Stimulated activated naive B cell treated with anti-CD40 and anti-IgM and Interleukin-4, amounts not matched to agents 10 μg/mL and 1 μg/mL and 100 μg/mL, for 72 hours (primary cell): ENCODE measurements at places on chromosomes 12 and 14.

DNA sequence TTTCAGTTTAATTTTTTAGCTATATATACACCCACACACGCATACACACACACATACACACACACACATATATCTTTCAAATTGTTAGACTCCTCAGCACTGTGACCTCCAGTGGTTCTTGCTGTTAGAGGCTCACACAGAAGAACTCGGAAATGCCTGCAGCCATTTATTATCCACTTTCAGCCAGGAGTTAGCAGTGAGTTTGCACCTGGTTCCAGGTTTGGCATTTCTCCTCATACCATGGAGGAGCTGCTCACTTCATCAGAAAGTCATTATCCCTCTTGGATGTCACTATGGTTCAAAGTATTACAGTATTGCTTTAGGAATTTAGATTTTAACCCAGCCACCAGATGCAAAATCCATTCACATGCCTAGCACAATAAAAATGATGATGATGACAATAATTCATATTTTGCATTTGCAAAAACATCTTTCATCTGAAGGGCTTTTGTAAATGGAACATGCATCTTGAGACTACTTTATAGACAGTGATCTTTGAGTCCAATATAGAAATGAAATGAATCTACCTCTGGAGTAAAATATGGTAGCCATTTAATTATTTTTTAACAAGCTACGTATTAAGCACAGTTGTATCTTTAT, 42.3 kb downstream of the NPAS3 start:
- no peak for DNase-seq

DNA sequence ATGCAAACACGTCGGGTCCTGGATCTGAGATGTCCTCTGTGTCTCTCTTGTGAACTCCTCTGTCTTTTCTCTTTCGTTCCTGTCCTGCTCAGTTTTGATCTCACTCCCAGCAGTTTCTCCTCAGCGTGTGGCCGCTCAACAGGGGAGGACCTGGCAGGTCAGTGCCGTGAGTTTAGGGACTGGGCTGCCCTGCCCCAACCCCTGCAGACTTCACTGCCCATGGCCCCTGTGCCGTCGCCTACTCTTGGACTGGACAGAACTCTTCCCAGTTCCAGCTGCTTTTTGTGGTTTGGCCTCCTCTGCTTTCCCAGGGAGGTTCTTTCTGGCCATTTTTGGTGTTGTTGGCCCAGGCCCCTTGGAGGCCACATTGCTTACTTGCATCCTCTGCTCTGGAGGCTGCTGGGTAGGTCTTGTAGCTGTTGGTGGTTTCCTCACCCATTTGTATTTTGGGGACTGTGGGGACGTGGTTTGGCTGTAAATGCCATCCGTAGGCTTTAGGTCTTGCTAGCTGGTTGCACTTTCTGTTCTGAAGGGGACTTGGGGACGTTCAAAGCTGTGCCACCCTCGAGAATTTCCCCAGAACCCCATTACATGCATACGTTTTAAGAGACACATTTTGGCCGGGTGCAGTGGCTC, 20.0 kb upstream of the DNAH10 start:
- peak; percentile 14 for DNase-seq

GRCh38 chr14:34470319-34470718, 8.3 kb upstream of the SPTSSA start:
- no peak for DNase-seq

GRCh38 chr14:51118993-51119392, 24.1 kb upstream of the TRIM9 start:
- no peak for DNase-seq

GRCh38 chr14:104588066-104588857, 8.7 kb downstream of the C14orf180 start:
- DNase-seq, result no peak
